Nephron progenitor cell (in vitro differentiated cells): ENCODE measurements at places on chromosomes 12 and 14.

DNA sequence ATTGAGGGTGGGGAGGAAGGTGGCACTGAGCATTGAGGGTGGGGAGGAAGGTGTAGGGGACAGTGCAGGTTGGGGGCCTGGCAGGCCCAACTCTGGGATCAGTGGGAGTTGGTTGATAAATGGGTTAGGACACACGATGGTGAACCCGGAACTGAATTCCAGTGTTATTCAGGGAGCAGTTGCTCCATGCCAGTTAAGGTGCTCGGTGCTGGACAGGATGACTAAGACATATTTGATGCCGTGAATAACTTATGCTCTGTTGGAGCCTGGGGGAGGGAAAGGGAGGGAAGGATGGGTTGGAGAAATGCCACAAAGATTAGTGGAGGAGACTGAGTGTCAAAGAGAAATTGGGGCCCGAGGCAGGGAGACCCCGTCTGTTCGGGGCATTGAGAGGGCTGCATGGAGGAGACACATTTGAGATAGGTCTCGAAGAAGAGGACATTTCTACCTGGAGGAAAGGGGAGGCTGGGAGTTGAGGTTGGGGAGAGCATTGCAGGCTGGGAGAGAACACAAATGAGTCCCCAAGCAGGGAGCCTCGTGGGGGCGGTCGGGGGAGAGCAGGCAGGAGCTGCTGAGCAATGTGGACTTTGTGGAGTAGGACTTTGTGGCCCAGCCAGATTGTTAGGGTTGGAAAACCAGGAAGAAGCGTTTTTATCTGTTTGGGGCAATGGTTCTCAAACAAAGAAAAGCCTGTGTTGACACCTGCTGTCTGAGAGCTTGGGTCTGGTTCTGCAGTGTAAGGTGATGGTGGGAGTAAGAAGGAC, 65.3 kb downstream of the IQSEC3 start:
- no peaks in the 10 kb centered on the region for H3K36me3 ChIP-seq
- no peak for DNase-seq
- peaks cover 49% of the 10 kb centered on the region for H3K27me3 ChIP-seq

GRCh38 chr12:123983822-123984485, 10.9 kb downstream of the ZNF664 start:
- H3K36me3 ChIP-seq: peaks cover 32% of the 10 kb centered on the region
- peak overlapping the region; percentile 17 for H3K4me3 ChIP-seq
- no peaks in the 10 kb centered on the region for H3K27me3 ChIP-seq
- DNase-seq: peak; percentile 20

GRCh38 chr14:91866511-91867295, 633 bp downstream of the TC2N start:
- peaks cover 4% of the 10 kb centered on the region for H3K36me3 ChIP-seq
- no peak overlapping the region for H3K4me3 ChIP-seq
- DNase-seq: no peak
- peaks cover 29% of the 10 kb centered on the region for H3K4me1 ChIP-seq

DNA sequence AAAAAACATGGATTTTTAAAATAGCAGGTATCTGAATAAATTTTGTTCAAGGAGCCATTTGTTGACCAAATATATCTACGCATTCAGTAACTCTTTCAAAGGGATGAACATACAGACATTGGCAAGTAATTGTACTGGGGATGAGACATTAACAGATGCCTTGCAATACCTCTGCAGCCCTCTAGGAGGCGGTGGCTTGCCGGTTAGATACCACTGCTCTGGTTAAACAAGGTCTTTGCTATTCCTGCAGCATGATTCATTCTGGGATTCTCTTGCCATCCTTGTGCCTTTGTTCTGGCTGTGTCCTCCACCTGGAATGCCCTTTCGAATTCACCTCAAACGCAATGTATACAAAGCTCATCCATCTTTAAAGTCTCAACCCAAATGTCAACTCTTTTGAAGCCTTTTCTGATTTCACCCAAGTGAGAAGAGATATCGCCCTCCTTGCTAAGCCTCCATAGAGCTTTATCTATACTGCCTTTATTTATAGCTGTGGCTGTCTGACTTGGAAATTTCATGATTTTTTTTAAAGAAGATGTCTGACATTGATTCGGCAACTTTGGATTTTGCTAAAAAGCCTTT, 131.0 kb upstream of the SRRM4 start:
- H3K4me1 ChIP-seq: no peaks in the 10 kb centered on the region
- peaks cover 33% of the 10 kb centered on the region for H3K27me3 ChIP-seq
- no peak overlapping the region for H3K27ac ChIP-seq
- H3K4me3 ChIP-seq: no peak overlapping the region

DNA sequence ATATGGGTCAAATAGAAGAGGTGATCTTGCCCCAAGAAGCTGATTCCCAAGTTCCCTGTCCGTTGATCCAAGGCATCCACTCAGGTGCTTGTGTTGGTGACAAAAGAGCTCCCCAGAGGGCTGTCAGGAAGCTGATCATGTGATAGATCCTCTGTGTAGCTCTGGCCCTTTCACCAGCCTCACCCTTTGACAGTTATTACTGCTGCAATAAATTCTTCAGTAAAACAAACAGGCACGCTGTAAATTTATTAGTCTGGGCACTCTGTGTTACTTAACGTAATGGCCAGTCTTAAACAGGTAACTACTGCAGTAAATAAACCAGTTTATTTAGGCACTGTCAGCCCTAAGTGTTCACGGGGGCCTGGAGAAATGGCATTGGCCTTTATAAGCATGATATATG, 473.9 kb downstream of the BCL11B start:
- peaks cover 14% of the 10 kb centered on the region for H3K4me1 ChIP-seq
- no peak overlapping the region for H3K4me3 ChIP-seq
- peaks cover 14% of the 10 kb centered on the region for H3K36me3 ChIP-seq
- peaks cover 61% of the 10 kb centered on the region for H3K27me3 ChIP-seq
- H3K27ac ChIP-seq: no peak overlapping the region

GRCh38 chr12:54463034-54463433, 10.4 kb downstream of the GTSF1 start:
- H3K4me3 ChIP-seq: no peak overlapping the region
- H3K27me3 ChIP-seq: peaks cover 28% of the 10 kb centered on the region
- no peaks in the 10 kb centered on the region for H3K4me1 ChIP-seq
- no peak for DNase-seq
- no peaks in the 10 kb centered on the region for H3K36me3 ChIP-seq
- H3K27ac ChIP-seq: no peak overlapping the region

- no peak for DNase-seq
- H3K4me3 ChIP-seq: no peak overlapping the region
- H3K36me3 ChIP-seq: no peaks in the 10 kb centered on the region
- H3K27ac ChIP-seq: no peak overlapping the region
Observed at GRCh38 chr14:103149351-103150237, 26.3 kb downstream of the TNFAIP2 start.

GRCh38 chr12:32399370-32400113, at the start of gene FGD4:
Gene FGD4, plus strand, starts transcription at chr12:32399558.
- no peak within 1 kb of the TSS for H3K27ac ChIP-seq
- H3K36me3 ChIP-seq: no peaks in the 10 kb centered on the region
- peaks cover 37% of the 10 kb centered on the region for H3K27me3 ChIP-seq
